ENCODE measurements at places on chromosomes 4 and X. TPM values are rescaled to one million over a fixed set of nuclear protein-coding genes. Genes with fewer than 3 reads are reported as not detected.

SATL1 gene
- total RNA-seq: not detected

ARX gene
- not detected for total RNA-seq

USP27X gene
- total RNA-seq: 1.1 TPM

BANK1 gene
- not detected for total RNA-seq

RHOXF2 gene
- total RNA-seq: not detected

HAND2 gene
- total RNA-seq: not detected

ETDA gene
- total RNA-seq: not detected

DNA sequence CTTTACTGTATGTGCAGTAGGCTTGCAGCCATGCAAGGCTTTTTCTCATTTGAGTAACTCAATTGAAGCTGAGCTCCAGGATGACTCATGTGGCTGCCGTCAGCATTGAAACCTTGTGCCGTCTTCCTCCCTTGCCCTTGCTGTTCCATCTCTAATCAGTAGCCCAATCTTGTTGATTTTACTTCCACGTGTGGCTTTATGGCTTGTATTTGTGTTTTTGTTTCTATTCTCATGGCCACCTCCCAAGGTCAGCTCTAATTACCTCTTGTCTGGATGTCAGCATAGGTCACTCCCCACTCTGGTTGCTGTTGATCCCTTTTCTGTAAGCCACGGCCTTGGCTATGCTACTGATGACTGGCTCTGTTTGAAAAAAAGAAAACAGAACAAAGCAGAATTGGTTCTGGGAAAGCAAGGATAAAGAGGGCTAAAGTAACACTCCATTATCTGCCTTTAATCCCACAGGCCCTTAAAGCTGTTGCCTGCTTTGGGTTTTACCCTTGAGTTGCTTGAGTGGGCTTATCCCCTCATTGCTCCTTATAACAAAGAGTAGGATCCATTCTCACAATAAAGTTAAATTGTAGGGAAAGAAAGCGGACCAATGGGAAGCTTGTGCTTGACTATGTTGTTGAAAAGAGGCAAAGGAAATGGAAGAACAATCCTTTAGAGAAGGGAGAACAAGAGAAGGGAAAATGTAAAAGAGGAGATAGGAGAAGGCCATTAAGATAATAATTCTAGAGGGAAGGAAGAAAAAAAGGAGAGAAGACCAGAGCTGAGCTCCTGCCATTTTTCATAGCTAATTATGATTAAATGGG, 173.9 kb upstream of the PGRMC2 start:
- DNase-seq: peak; percentile 75

- no peak for DNase-seq
These were observed 110.1 kb downstream of the NHSL2 start for GRCh38 chrX:72020788-72021187.

DNA sequence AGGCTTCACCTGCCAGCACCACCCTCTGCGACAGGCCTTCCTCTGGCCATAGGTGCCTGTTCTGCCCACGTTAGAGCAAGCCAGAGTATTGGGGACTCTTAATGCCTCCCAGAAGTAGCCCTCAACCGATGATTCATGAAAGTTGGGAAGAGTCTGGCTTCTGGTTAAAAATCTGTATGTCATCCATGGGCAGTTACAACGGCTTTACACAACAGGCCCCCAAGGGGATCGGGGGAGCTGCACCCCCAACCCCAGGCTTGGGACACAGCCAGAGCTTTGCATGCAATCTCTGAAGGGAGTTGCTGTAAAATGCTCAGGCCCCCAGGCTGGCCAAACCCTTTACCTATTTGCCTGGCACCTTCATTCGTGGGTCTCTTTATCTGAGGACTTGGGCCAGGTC, 5.4 kb upstream of the CYTL1 start:
- peak; percentile 76 for DNase-seq

DNA sequence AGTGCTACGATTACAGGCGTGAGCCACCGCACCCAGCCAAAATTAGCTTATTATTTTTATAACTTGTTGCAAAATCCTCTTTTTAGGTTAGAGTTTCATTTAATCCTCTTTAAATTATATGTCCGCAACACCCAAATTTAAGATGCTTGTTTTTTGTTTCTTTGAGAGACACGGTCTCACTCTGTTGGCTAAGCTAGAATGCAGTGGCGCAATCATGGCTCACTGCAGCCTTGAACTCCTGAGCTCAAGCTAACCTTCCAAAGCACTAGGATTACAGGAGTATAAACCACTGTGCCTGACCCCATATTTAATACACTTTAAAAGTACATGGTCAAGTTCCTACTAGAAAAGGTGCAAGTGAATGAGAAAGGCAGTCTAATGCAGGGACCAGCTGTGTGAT, 2.2 kb downstream of the RBBP7 start:
- DNase-seq: no peak

DNA sequence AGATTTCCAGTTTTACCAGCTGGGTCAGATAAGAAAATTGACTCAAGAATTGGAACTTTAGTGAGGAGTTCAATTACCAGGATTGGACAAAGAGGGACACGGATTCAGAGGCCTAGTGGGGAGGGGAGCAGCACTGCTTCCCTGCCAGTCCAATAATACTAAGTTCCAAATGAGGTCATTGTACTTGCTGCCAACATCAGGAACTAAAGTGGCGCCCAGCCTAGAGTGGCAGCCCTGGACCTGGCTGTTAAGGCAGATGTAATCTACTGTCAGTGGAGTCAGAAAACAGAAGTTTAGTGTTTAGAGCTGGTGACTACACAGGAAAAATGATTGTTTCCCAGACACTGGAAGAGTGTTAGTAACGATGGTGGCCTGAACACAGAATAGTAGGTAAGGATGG, 42.7 kb upstream of the RAPGEF2 start:
- no peak for DNase-seq

- peak; percentile 6 for DNase-seq
These were observed 8.0 kb upstream of the MSL3 start for GRCh38 chrX:11750046-11750445.

DNA sequence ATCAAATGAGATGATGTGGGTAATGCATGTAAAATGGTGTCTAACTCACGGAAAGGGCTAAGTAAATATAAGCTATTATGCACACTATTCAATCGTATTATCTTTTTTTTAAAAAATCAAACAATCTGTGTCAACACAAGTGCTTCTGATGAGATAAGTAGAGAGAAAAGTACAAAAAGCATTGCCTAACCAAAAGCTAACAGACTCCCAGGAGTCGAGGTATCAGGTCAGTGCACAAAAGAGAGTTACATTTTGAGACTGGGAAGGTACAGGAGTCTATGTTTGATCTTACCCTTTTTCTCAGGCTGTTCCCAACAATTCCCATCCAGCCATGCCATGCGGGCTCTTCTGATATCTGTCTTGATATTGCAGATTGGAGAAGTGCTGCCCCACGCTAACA, 203.3 kb upstream of the ZIC3 start:
- DNase-seq: no peak

All from MCF 10A (cell line).